Kidney tubule cell (primary cell): ENCODE measurements at places on chromosomes 11 and 22.

DNA sequence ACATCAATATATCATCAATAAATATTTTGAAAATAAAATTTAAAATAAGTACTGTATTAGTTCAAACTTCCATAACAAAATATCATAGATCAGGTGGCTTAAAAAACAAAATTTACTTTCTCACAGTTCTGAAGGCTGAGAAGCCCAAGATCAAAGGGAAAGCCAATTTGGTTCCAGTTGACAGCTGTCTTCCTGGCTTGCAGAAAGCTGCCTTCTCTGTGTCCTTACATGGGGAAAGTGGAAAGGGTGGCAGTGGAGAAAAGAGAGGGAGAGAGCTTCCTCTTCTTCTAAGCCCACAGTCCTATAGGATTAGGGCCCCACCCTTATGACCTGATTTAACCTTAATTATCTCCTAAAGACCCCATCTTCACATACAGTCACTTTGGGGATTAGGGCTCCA lies 51.2 kb upstream of the MYOD1 start:
- no peak for DNase-seq

DNA sequence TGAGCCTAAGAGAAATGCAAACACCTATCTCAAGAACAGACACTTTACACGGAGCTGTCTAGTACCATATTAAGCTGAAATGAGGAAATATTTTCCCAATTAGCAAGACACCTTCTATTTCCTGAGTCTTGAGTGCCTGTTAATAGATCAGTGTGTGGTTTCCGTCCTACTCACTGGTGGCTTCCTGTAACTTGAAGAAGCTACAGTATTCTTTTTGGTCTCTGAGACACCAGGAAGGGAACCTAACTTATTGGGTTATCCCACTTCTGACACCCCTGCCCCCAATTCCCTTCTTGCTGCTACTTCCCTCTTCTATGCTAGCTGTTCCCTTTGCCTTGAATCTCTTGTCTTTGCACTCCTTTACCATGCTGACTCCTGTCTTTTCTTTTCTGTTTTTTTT lies 92.7 kb downstream of the FDX1 start:
- DNase-seq, result peak; percentile 71

GRCh38 chr11:35390737-35391682 lies 28.3 kb downstream of the SLC1A2 start:
- DNase-seq, result peak; percentile 57

GRCh38 chr22:39236321-39237317 lies 8.2 kb downstream of the PDGFB start:
- no peak for DNase-seq

DNA sequence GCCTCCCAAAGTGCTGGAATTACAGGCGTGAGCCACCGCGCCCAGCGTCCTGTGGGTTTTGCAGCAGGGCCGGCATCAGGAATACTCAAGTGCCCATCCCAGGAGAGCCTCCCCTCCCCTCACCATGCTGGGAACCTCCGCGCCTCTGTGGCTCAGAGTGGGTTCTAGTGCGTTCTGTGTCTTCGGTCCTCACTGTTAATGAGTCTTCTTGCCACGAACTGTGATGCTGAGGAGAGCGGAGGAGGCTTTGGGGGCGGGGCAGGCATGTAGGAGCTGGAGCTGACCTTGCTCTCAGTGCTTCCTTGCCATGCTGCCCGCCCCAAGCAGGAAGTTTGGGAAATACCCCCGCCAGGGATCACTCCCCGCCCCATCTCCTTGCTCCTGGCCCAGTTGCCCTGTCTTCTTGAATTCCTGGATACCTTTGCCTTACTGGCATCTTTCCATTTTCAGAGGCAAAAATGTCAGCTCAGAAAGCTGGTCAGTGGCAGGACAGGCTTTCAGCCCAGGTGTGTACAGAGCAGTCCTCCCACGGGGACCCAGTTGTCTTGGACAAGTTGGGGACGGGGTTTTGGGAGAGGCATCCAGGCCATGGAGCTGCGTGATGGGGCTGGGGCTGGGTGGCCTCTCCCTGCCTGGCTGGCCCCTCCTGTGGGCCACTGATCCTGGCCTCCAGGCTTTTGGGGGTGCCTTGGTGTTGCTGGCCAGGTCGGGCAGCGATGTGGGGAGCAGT lies 5.1 kb downstream of the GRAMD4 start:
- DNase-seq, result no peak

DNA sequence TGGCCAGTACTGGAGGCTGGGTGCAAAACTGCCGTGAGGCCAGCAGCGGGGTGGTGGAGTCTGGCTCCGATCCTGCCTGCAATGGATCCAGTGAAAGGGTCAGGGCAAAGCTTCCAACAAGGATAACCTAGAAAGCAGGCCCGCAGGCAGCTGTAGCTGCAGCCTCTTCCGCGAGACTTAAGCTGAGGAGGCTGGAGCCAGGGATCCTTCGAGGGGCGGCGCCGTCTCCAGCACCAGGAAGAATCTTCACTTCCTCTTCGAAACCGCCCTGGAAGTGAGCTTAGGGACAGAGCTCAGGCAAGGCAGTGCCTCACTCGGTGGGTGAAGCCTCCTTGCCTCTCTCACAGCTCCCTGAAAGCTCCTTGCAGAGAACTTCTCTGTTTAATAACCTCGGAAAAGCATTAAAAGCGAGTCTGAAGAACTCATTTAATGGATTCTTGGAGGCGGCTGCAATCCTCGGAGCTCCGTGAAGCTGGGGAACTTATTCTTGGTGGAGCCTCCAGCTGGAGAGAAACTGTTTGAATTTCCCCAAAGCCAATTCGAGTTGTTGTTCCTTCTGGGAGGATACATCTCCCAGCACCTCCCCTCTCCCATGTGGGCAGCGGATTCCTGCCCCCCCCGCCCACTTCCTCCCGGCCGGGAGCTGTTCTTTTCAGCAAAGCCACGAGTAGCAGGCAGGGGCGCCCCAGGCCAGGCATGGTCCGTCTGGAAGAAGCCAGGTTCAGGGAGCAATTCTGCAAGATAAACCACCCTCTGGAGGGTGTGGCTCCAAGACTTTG lies 169.9 kb downstream of the CTTN start:
- DNase-seq, result no peak

- DNase-seq, result peak; percentile 75
These were observed 324.3 kb downstream of the DYNC2H1 start for GRCh38 chr11:103433386-103434072.

GRCh38 chr11:71200172-71200716 lies 52.1 kb downstream of the SHANK2 start:
- peak; percentile 40 for DNase-seq

- no peak for DNase-seq
These were observed 6.6 kb upstream of the ASCL2 start for GRCh38 chr11:2277008-2277346.
